ENCODE measurements at places on chromosomes 5 and 9.
A peak's percentile ranks its signal among the peaks of the same experiment; 100 is the strongest.

- no peak for DNase-seq
These were observed at the start of gene RNF38 for GRCh38 chr9:36399980-36400331. Gene RNF38, minus strand, starts transcription at chr9:36400269. Its CDS starts 161 bp downstream, at chr9:36400108.

- no peak for DNase-seq
These were observed 7.7 kb downstream of the HNRNPK start for GRCh38 chr9:83972286-83972685.

DNA sequence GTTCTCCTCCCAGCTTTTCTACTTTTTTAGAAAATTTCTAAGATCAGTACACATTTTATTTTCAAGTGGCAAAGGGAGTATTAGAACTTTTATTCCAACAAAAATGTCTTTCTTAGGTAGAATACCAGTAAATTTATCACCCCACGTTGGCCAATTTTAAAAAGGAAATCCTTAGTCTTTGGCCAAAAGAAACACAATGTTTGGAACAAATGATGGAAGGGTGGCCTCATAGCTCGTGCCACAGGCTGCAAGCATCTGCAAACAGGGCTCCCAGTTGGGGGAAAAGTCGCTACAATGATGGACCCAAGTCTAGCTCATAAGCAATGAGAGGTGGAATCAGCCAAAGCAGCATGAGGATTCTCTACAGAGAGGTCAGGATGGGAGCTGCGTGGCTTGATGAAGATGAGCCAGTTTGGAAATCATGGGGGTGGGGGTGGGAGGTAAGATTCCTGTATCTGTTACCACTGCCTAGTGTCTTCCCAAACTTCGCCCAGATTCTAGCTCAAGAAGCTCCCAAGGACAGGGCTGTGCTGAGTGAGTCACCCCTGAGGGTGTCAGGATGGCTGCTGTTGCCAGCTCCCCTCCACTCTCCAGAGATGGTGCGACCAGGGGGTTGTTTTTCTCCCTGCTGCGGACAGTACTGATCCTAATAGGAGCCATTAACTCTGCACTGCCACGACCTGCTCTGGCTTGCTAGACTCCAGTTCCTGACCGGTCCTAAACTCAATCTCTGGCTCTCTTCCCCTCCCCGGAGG, 75.6 kb downstream of the DCP2 start:
- peak; percentile 31 for DNase-seq

DNA sequence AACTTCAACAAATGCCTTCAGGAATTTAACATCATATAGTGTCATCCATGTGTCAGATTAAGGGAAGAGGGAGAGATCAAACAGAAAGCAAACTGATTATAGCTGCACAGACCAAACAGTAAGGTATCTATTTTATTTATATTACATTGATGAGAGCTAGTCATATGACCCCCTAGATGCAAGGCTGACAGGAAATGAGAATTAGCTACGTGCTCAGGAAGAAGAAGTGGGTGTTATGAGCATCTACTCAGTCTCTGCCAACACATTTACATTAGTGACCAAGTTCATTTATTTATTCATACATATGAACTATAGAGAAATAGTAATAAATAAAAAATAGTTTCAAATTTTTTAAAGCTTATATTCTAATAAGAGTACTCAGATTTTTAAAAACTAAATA, 787.3 kb downstream of the KCTD16 start:
- no peak for DNase-seq

All from fibroblast of skin of abdomen (primary cell).